Left ventricle myocardium inferior (tissue), 1 donor: ENCODE measurements at places on chromosomes 12 and 14.

- no peak for DNase-seq
Measured at GRCh38 chr14:68366656-68367055, 426.2 kb downstream of the ZFP36L1 start.

DNA sequence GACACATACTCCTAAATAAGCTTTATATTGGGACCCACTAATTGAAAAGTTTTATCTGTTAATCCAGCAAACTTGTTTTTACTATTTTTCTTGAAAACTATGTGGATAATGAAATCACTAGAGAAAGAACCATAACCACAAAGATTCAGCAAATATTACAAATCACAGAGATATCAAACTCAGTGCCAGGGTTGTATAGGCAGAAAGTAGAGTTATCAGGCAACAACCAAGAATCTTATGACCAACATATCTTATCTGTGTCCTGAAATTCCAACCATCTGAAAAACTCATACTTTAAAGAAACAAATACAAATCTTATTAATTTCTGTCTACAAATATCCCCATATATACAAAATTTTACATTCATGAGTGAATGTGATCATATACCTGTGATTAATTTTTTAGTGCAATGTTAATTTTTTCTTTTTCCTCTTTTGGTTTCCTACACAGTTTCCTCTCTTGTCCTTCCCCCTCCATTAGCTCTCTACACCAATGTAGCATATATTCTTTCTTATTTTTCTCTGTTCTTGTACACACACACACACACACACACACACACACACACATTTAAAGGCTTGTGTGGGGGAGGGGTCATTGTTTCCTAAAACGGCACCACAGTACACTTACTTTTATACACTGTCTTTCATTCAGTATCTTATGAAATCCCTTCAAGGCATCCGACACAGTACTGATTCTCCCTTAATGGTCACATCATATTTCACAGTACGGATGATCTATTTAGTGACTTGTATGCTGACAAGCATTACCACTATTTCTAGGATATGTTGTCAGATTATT is 18.6 kb downstream of the AMN1 start:
- DNase-seq: no peak

DNA sequence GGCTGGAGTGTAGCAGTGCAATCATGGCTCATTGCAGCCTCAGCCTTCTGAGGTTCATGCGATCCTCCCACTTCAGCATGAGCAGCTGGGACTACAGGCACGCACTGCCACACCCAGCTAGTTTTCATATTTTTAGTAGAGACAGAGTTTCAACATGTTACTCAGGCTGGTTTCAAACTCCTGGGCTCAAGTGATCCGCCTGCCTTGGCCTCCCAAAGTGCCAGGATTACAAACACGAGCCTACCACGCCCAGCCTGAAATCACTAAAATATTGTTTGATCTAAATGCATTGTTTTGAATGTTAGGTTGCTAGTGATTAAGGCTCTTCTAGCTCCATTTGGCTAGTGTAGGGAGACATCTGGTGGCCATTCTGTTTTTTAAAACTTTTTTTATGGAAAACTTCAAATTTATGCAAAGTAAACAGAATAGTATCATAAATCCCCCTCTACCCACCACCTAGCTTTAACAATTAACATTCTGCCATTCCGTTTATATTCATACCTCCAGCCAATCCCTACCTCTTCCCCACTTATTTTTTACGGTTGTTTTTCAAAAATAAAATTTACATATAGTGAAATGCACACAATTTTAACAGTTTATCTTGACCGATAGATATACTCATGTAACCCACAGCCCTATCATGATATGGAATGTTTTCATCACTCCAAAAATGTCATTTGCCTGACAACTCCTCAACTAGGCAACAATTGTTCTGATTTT is 37.8 kb downstream of the MYO1H start:
- DNase-seq: no peak

DNA sequence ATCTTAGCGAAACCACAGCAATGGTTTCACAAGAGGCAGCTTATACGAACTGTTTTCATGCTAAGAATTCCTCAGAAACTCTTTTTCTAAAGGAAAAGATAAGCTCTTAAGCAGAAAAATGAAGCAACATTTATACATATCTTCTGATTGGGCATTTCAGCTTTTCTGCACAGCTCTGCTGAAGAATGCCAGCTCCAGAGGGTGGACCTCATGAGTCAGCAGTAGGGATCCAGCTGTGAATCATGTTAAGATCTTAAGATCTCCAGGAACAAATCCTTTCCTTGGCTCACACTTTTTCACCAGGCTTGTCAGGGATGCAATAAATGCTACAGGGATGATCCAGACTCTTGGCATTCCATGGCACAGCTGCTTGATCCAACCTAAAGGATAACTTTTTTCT is 477.1 kb upstream of the CCDC196 start:
- DNase-seq: no peak

DNA sequence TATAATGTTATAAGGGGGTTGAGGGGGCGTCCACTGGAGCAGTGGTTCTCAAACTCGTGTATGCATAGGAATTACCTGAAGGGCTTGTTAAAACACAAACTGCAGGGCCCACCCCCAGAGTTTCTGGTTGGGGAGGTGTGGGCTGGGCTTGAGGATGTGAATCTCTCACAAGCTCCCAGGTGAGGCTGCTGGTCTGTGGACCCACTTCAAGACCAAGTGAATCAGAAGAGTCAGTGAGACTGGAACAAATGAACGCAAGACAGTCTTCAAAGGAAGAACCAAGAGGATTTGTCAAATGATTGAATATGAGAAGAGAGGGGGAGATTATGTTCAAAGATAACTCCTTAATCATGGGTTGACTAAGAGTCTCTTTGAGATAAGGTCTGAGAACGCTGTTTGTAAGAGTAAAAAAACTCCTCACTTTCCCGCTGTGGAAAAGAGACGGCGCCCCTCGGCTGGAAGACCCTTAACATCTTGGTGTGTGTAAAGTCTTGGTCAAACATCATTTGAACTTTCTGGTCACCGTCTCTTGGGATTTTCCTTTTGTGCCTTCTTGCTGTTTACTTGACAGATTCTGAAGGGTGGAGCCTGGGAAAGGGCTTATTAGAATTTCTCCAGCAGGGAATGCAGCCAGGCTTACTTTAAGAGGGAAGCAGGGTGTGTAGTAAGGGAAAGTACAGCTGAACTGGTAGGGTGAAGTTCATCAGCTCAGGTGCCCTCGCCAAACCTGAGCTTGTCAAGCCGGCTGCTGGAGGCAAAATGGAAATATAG is 5.3 kb upstream of the FOXN3 start:
- DNase-seq: no peak

- no peak for DNase-seq
Measured at GRCh38 chr12:52495389-52495788, 2.3 kb upstream of the KRT6A start.

- DNase-seq: no peak
Measured at GRCh38 chr12:96155181-96155580, 39.0 kb upstream of the ELK3 start.

- DNase-seq: no peak
Measured at GRCh38 chr12:132124766-132125425, 19.2 kb downstream of the DDX51 start.

- no peak for DNase-seq
Measured at GRCh38 chr14:91078095-91078737, 17.8 kb upstream of the RPS6KA5 start.

GRCh38 chr14:94570440-94570839 is 9.2 kb downstream of the SERPINA4 start:
- no peak for DNase-seq

- no peak for DNase-seq
Measured at GRCh38 chr12:97173688-97174410, 266.8 kb downstream of the NEDD1 start.
